ENCODE measurements at places on chromosomes 3 and 15.

DNA sequence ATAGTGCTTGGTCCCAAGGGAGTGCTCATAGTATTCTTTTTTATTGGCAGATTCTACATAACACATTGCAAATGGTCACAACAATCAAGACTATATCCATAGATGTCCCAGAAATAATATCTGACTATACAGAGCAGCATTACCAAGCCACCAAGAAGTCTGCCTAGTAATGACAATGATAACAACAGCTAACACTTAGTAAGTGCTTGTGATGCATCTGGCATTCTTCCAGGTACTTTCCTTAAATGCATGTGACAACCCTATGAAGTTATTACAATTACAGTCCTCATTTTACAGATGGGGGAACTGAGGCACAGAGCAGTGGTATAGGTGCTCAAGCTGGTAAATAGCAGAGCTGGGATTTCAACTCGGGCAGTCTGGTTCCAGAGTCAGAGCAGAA is 49.6 kb upstream of the ICE2 start:
- no peak for DNase-seq

- DNase-seq, result no peak
Measured at GRCh38 chr3:60931452-60931851, 319.8 kb downstream of the FHIT start.

DNA sequence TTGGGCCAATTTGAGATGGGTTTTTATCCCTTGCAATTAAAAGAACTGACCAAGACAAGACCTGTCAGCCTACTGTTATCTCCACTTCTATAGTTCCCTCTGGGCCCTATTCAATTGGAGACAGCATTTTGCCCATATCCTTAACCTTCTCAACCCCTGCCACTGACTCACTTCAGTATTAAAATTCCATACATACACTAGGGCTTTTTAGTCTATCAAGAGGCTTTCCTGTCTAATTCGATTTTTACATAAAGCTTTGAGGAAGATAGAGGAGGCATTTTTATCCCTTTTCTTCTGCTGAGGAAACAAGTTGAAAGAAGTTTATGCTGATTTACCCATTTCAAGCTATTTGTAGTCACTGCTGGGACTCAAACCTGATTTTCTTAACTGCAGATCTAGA is 51.1 kb downstream of the GTF2E1 start:
- DNase-seq, result no peak

GRCh38 chr15:74870436-74871215 is 2.5 kb downstream of the SCAMP2 start:
- no peak for DNase-seq

DNA sequence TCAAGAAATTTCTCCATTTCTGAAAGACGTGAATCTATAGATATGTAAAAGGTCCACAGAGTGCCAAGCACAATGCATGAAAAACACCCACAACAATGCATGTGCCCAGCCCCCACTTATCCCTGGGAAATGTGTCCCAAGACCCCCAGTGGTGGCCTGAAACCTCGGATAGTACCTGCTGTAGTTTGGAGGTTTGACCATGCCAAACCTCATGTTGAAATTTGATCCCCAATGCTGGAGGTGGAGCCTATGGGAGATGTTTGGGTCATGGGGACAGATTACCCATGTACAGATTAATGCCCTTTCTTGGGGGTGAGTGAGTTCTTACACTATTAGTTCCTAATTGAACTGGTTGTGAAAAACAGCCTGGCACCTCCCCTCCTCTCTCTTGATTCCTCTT is 21.4 kb upstream of the MYZAP start:
- no peak for DNase-seq

- no peak for DNase-seq
Measured at GRCh38 chr15:90974216-90974615, 19.5 kb downstream of the RCCD1 start.

DNA sequence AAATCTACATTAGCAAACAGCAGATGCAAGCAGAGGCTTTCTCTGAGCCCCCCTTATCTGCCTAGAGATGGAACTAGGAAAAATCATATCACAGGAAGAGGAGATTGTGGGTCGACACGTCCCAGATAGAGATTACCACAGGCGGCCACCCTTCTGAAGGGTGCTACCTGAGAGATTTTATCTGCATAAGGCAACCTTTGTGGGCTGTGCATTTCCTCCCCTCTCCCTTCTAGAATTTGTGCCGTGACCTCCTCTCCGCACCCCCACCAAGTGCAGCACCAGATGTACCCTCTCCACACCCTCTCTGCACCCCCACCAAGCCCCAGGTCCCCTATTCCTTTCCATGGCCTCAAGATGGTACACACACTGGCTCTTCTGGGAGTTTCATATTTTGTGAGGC is 27.4 kb downstream of the METTL6 start:
- DNase-seq, result no peak

DNA sequence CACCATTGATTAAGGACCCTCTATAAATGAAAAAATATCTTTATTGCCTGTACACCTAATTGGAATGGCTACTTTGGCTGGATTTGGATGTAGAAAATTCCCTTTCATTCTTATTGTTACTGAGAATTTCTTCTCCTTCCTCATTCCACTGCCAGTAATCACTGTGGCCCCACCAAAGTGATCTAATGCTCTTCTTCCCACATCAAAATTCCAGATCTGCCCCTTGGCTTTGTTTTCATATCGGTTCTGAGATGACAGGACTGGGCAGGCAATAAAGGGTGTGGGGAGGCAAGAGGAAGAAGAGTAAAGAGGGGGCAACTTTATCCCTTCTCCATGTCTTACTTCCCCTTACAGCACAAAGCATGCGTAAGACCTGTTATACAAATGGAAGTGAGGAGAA is 2.1 kb downstream of the ANKUB1 start:
- no peak for DNase-seq

GRCh38 chr15:60762167-60762566 is 283.2 kb upstream of the ICE2 start:
- DNase-seq, result no peak

DNA sequence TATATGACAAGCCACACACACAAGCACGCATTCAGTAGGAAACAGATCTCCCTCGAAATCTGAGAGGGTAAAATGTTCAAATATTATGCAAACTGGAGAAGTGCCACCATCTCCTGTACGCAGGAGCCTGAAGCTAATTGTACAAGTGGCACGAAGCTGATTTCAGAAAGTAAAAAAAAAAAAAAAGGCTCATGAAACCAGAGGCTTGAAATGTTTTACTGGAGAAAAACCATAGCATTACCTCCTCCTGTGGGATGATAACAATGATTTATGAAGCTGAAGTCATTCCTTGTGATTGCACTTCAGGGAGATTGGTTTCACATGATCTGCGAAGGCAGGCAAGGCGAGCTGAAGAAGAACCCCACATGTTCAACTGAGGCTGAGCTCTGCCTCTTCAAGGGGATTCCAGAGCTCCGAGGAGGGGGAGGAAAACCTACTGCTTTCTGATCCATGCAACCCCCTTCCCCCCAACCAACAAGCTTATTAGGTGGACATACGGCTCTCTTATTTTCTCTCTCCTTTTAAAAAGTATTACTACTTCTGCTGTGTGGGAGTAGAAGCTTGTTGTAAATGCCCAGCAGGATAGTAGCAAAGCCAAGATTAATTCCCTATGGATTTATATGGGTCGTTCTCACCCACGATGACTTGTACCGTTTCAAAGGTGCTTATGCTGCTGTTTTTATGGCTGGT is 101.1 kb downstream of the GREM1 start:
- DNase-seq, result peak; percentile 89

- DNase-seq, result no peak
Measured at GRCh38 chr15:80999623-81000036, 1.1 kb upstream of the TLNRD1 start.

GRCh38 chr15:79629687-79630086 is 197.6 kb downstream of the MINAR1 start:
- no peak for DNase-seq

GRCh38 chr3:20773320-20773984 is 587.4 kb upstream of the SGO1 start:
- DNase-seq, result no peak

- no peak for DNase-seq
Measured at GRCh38 chr15:57337868-57338411, 38.4 kb upstream of the CGNL1 start.

- DNase-seq, result no peak
Measured at GRCh38 chr3:102936511-102937045, 501.8 kb downstream of the ZPLD1 start.

DNA sequence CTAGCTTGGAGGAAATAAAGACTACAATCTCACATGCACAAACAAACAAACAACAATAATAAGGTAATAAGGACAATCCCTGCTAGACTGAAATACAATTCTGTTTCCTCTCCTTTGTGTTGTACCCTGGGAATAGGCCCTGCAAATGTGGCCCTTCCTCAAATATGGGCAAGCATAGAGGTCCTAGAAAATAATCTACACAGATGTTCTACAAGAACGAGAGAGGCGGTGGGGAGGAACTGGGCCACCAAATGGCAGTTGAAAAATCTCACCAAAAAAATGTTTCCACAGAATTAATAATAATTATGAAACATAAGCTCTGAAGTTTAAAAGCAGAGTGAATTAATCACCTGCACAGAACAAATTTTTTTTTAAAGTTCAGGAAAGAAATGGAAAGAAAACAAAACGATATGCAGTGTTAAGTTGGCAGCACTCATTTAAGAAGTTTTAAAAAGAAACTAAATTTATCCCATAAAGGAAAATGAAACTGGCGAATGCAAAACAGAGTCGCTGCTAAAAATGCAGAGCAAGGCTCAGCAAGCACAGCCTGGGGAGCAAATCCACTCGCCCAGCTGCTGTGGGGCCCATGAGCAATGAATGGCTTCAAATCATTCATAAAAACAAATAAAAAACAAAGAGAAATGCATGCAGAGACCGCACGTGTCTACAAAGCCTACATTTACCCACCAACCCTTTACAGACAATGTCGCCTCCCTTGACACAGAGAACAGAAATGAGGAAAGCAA is 475.4 kb downstream of the OCA2 start:
- no peak for DNase-seq

GRCh38 chr3:139288266-139288821 is 55.5 kb upstream of the MRPS22 start:
- DNase-seq, result no peak

- no peak for DNase-seq
Measured at GRCh38 chr15:73787621-73788020, 34.5 kb upstream of the INSYN1 start.

- DNase-seq, result no peak
Measured at GRCh38 chr3:72537448-72537847, 310.8 kb downstream of the SHQ1 start.

GRCh38 chr3:71128961-71129360 is 454.6 kb downstream of the FOXP1 start:
- DNase-seq, result no peak

DNA sequence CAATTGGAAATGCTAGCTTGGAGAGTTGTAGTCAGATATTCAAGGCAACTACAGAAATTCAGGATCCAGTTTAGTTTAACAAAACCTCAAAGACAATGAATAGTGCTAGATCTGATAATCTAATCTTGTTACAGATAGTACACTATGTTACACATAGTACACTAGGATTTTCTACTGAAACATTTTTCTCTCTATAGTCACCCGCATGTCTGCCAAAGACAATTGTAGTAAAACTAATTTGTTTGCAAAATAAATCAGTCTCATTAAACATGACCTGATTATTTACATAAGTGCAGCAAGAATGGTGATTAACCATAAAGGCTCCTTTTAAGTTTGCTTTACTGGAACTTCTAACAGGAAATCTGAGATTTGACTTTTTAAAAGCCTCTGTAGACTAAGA is 52.0 kb downstream of the ILDR1 start:
- DNase-seq, result no peak

DNA sequence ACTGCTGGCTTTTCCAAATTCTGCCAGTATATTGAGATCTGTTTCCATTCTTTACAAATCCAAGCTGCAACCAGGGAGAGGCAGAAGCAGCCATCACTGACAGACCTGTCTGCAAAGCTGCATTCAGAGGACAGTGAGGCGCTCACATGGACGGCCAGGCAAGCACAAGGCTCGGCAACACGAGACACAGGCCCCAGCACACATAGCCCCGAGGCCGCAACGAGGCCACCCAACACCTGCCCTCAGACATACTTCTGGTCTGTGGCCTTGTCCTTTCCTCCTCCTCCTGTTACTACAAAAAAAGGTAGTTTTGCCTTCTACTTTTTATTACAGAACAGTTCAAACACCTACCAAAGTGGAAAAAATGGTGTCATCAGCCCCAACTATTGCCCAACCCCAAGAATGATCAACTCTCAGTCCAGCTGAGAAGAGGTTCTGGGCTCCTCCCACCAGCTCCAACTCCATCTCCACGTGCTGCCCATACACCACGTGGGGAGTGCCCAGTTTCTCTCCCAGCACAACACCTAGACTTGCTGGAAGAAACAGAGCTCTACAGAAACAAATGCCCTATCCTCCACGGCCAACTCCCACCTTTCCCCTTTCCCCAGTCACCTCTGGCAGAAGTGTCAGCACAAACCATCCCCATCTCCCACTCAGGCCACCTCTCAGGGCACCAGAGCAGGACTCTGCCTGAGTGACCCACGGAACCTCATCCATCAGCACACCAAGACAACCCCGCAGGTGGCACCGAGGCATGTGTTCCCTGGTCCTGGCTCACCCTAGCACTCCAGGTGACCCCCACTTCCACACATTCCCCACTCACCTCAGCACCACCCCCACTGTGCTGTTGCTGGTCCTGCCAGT is 7.4 kb downstream of the ZXDC start:
- no peak for DNase-seq

DNA sequence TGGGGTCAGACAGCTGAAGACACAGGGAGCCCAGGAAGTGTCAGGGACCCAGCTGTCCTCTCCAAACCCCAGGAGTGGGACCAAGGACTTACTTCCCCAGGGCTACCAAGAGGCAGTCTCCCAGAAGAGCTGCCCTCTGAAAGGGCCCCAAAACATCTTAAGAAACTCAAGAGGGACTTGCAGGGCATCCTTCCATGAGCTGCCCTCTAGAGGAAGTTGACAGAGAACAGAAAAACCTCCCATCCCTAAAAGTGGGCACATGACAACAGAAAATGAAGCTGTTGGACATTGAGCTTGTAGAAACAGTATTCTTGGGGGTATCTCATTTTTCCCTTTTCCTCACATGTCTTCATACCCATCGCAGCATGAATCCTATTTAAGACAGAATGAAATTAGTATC is 58.9 kb downstream of the MECOM start:
- no peak for DNase-seq

DNA sequence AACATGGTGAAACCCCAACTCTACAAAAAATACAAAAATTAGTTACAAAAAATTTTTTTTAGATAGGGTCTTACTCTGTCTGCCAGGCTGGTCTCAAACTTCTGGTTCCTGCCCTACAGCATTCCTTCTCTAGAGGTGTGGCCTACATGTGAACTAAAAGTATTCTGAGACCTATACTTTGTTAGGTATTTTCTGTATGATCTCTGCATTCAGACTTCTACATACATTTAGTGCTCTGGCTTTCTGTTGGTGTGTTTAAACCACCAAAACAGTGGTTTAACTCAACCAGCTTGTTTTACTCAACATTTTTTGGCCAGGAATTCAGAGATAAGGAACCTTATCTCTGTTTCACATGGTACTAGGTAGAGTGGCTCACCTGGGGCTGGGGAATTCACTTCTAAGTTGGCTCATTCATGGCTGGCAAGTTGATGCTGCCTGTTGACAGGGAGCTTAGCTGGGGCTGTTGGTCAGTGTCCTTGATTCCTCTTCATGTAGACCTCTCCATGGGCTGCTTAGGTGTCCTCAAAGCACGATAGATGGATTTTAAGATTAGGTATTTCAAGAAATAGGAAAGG is 41.4 kb upstream of the BSN start:
- no peak for DNase-seq

- DNase-seq, result no peak
Measured at GRCh38 chr3:126153695-126154360, 26.6 kb downstream of the ALDH1L1 start.
